ENCODE measurements at places on chromosomes 3 and 15.

- DNase-seq, result no peak
Measured at GRCh38 chr3:4396542-4396941, 70.5 kb downstream of the SUMF1 start.

DNA sequence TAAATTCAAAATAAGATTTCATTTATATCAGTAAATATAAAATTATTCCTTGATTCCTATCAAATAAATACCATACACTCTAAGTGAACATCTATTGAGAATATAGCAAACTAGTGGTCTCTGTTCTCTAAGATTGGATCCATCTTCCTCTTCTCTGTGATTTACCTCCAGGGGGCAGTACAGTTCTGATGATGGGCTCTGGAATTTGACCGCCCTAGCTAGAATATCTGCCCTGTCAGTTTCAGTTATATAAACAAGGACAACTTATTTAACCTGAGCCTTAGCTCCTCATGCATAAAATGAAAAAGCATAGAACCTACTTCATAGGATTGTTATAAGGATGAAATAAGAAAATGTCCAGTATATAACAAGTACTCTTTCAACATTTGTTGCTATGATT, 171.1 kb upstream of the CCDC54 start:
- peak; percentile 83 for DNase-seq

- DNase-seq, result no peak
Measured at GRCh38 chr15:83199288-83199687, 8.3 kb downstream of the HDGFL3 start.

DNA sequence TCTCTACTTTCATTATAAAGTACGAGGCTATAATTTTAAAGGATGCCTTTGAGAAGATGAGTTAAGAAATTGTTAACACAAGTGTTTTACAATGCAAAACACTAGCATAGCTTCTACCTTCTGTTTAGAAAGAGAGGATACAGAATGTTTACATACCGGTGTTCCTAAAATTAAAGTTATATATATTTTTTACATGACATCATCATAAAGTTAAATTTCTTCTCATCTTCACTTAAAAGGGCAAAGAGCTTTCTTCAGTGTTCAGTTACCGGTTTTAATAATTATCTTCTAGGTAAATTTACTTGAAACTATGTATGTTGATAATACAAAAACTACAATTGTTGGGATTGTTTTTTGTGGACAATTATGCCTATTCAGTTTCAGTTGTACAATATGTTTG, 32.7 kb upstream of the TM2D3 start:
- no peak for DNase-seq

DNA sequence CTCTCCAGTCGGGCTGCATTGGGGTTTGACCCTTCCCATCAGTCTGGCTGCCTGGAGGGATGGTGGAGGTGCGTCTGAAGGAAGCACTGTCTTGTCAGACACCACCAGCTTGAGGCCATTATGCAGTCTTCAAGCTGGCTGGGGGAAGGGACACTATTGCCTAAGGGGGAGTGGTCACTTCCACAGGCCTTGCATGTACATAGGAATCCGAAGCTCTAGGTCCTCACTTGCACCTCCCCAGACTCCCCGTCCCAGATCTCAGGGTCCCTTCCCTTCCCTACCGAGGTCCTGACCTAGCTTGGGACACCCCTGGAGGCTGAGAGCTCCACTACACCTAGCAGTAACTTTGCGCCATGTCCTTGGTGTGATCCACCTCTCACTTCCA, 48.6 kb upstream of the KLF13 start:
- no peak for DNase-seq

GRCh38 chr15:31322504-31322903, 4.1 kb upstream of the KLF13 start:
- DNase-seq, result no peak

DNA sequence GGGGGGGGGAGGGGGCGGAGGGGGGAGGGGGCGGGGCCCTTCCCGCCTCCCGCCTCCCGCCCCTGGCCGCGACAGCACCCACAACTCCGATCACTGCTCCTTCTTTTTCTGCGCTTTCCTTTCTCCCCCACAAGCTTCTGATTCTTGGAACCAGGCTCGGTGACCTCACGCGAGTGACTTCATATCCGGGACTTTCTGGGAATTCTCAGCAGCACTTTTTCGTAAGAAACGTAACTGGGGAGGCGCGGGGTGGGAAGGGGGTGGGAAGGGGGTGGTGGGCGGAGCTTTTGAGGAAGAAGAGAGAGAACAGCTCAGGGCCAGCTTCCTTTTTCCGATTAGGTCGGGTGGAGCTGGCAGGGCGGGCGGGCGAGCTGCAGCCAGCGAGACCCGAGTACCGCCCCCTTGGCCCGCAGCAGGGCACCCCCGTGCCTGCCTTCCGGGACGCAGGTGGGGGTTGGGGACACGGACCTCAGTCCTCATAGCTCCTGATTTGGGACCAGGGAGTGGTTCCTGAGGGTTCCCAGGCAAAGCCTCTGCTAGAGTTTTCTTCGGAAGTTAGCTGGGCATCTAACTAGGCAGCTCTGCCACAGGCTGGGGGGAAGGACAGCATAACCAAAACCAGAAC, 14.6 kb downstream of the XIRP1 start:
- peak; percentile 93 for DNase-seq

- DNase-seq, result peak; percentile 59
Measured at GRCh38 chr15:40598126-40598525, 4.1 kb downstream of the KNL1 start.

- no peak for DNase-seq
Measured at GRCh38 chr3:32487781-32488473, 14.7 kb downstream of the CMTM6 start.

GRCh38 chr3:24258727-24259600, 235.7 kb downstream of the THRB start:
- no peak for DNase-seq

DNA sequence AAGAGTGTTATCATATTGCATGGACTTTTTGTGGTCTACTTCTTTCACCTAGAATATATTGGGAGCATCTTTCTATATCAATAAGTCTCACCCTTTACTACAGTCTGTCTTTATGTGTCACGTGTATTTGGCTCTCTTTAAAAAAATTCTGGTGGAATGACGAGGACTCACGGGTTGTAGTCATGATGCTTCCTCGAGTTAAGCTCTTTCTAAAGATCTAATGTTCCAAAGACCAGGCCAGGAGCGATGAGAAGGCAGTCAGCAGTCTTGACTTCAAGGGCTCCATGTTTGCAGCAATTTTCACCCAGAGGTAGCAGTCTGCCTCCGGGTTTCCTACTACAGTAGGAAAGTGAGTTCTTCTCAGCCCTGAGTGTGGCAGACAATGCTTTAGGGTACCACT, 88.9 kb downstream of the FRMD4B start:
- no peak for DNase-seq

DNA sequence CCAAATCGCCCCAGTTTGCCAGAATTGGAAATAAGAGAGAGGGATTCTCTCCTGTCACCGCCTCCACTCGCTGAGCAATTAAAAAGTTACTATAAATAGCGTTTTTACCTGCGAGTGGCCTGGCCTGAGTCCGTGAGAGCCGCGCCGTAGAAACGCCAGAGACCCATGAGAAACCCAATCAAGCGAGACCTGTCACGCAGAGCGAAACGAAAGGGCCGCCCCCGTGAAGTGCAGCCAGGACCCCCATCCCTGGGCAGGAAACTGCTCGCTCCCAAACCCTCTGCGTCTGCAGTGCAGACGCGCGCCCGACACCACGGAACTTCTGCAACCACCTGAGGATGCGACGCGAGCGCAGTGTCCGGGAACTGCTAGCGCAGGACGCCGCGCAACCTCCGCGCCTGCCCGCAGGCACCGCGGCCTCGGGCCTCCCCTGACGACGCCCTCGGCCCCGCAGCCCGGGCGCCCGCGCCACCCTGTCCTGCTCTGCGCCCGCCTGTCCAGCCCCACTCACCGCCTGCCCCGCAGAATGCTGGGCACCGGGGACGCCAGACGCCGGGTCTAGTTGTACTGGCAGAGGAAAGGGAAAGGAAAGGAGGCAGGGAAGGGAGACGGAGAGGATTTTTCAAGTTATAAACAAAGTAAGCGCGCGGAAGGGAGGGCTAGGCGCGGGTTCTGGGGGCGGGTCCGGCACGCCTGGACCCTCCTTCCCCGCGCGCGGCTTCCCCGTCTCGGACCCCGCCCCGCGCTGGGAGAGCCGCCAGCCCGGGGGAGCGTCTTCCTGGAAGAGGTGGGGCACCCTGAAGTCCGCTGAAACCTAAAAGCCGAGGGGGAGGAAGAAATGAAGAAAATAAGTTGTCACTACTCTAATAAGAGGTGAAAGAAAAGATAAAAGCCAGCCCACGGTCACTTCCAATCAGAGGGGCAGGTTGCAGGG, at the start of gene PLSCR4:
Gene PLSCR4 (minus strand): TSS at position 657 of the 934 bp plus-strand sequence. CDS start 29,034 bp downstream, outside the sequence.
- DNase-seq, result peak; percentile 83

GRCh38 chr15:82970078-82970686, 15.8 kb upstream of the RAMAC start:
- no peak for DNase-seq

GRCh38 chr15:37751401-37751800, 183.0 kb upstream of the TMCO5A start:
- DNase-seq, result no peak

GRCh38 chr3:42979044-42979972, at the start of gene GASK1A:
TSS of gene GASK1A (plus strand) at chr3:42979311. CDS start at chr3:42979643, 332 bp downstream.
- DNase-seq, result peak; percentile 36

Measured in M059J (cell line).